ENCODE measurements at places on chromosomes 16 and 17.
A peak's percentile ranks its signal among the peaks of the same experiment; 100 is the strongest.

DNA sequence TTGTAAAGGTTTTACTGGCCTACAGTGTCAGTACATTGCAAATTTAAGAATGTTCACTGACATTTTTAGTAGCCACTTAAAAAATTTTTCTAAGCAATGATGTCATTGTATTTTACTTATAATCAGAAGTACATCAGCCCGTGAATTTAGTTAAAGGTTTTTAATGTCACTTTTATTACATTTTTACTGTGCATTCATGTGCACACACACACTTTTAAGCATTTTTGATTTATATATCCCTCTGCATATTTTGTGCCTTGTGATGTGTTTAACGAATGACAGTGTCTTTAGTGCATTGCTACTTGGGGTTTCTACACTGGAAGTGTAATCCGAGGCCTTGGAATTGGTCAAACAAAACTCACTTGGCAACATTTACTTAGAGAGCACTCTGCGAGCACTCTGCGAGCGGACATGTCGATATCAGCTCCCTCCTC, 190.4 kb downstream of the WWOX start:
- DNase-seq, result no peak

DNA sequence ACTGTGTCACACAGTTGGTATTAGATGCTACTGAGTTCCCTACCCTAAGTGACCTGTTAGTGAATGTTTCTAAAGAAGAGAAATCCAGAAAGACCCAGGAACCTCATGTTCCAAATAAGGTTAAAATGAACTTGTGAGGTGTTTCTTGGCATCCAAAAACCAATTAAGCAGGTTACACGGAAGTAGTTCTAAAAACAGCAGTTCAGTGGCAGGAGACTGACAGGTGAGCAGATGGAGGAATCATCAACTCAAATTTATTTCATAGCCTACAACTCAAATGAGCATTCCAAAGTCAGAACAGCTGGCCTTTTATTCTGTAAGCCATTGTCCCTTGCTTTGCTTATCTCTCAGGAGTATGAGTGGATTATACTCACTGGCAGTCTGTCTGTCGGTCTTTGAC, 188.3 kb downstream of the IRX3 start:
- DNase-seq, result no peak

- peak; percentile 32 for DNase-seq
These were observed 28.2 kb upstream of the ADGRG1 start for GRCh38 chr16:57600048-57600835.

- DNase-seq, result no peak
These were observed 384.3 kb downstream of the RBFOX1 start for GRCh38 chr16:7716660-7717550.

GRCh38 chr16:73405851-73406250, 357.9 kb upstream of the ZFHX3 start:
- no peak for DNase-seq

DNA sequence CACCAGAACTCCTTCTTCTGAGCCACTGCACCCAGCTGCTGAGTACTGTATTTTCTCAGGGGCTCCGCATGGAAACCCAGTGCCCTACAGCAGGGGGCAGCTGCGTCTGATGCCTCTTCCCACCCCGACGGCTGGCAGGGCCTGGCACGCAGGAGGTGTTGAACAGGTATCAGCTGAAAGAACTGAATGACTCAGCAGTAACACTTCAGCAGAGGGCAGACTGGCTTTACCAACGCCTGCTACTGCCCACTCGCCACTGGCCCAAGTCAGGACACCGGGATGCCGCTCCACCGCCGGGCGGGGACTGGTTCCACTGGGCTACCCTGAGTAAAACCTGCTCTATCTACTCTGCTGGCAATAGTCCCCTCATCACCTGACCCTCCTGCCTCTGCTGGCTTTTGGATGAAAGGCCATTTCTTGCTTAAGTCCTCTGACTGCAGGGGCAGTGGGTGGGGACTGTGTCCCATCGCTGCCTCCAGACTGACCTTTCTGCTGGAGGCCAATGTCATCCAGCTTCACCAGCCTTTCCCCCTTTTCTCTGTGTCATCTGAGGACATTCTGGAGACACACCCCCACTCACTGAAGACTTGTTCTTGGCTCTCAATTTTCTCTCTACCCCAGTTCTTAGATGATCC, 100.4 kb upstream of the FA2H start:
- DNase-seq, result no peak

All from kidney glomerular epithelial cell (primary cell).